Kidney (tissue), 22 donors: ENCODE measurements at places on chromosomes 3 and 15.

DNA sequence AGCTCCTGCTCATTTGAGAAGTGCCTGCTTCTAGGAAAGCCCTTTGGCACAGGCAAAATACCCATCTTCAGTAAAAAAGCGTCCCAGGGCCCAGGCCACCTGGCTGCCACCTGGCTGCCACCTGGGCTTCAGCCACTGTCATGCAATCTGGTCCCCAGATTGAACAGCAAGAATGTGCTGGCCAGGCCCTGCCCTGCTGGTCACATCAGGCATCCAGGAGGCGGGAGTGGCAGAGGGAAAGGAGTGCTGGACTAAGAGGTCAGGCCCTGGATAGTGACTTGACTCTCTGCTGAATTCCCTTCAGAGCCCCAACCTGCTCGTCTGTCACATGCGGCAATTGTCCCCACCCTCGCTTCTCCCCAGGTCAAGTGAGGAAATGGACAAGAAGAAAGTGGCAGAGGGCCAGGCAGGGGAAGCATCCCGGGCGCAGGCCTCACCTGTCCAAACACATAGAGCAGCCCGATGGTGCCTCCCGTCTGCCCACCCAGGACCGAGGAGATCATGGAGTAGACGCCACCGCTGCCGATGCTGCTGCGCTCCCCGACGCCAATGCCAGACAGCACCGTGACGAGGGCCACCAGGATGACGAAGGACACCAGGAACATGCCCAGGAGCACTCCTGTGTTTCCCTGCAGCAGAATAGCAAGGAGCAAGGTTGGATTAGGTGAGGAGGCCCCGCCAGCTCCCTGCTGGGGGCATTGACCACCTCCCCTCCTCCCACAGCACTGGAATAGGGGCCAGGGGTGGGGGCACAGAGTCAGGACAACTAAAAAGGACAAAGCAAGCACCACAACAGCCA, 25.5 kb downstream of the SLC12A8 start:
- DNase-seq, result no peak

DNA sequence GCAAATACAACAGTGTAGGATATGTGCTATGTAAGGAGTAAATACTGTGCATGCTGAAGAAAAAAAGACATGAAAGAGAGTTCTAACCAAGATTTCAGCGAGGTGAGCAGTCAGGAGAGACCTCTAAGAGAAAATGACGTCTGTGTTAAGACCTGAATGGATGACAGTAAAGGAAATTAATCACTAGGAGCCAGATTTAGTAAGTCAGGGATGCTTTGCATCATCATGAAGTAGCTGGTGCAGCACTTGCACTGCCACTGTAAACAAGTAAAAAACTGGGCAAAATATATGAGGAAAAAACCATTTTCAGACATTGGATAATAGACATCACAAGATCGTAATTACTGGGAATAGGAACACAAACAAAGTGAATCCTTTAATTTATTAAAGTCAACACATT, 32.6 kb downstream of the RTP4 start:
- DNase-seq, result no peak

DNA sequence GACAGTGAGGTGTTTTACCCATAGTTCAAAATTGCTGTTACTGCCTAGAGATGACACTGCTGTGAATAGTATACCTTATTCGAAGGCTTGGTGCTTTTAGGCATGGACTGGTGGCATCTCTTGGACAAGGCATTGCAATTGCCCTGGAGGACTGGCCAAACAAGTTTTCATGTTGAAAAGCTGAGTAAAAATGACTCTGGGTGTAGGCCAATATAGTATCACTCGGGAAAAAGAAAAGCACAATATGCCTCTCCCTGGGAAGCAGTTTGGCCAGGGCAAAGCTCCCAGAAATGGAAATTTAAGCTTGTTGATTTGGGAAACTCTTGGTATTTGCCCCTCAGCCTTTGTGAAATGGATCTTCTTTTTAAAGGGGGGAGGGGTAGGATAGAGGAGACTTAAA, 54.8 kb downstream of the ZNF609 start:
- no peak for DNase-seq

GRCh38 chr3:40593351-40593750, 68.6 kb downstream of the ZNF621 start:
- no peak for DNase-seq

GRCh38 chr3:126553284-126554084, 5.2 kb downstream of the C3orf22 start:
- no peak for DNase-seq

GRCh38 chr3:166837535-166837934, 542.6 kb downstream of the ZBBX start:
- DNase-seq, result no peak

DNA sequence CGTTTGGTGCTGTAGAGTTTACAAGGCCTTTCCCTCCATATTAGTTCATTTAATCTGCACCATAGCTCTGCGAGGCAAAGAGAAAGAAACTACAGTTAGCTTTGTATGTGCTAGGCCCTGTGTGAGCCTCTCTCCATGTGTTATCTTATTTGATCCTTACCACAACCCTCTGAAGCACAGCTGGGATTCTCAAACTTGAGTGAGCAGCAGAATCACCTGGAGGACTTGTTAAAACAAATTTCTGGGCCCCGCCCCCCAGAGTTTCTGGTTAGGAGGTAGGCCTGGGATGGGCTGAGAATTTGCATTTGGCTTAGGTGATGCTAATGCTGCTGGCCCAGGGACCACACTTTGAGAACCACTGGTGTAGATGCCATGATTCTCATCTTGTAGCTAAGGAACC, 12.3 kb downstream of the CA12 start:
- no peak for DNase-seq

GRCh38 chr15:62985768-62986167, 56.8 kb upstream of the TPM1 start:
- DNase-seq, result no peak

DNA sequence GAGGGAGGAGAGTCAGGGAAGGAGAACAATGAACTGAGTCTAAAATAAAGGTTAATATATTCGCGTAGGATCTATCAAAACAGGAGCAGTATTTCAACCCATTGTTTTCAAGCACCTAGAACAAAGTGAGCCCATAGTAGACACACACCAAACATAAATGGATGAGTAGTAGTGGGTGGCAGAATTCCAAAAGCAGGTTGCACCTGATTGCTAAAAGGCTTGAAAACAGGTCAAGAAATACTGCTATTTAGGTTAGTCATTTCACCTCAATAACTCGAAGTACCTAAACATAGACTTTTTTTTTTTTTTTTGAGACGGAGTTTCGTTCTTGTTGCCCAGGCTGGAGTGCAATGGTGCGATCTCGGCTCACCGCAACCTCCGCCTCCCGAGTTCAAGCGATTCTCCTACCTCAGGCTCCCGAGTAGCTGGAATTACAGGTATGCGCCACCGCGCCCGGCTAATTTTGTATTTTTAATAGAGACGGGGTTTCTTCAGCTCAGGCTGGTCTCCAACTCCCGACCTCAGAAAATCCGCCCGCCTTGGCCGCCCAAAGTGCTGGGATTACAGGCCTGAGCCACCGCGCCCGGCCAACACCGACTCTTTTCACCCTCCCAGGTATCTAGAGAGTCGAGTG, 855 bp upstream of the ABHD5 start:
- peak; percentile 29 for DNase-seq

DNA sequence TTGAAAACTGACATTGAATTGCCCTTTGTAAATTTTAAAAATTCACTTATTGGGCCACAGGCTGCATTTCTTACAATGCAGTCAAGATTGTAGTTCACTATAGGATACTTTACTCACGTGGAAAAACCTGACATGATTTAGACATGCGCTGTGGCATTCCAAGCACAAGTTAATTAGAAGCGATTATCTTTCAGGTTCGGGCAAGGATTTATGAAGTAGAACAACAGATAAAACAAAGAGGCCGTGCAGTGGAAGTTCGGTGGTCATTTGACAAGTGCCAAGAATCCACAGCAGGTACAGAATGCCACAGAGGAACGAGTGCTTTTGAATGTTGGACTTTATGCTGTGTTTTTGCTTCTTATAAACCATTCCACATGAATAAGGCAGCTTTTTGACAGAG, 37.8 kb downstream of the GPR171 start:
- peak; percentile 62 for DNase-seq

GRCh38 chr3:54215521-54215920, 93.2 kb downstream of the CACNA2D3 start:
- DNase-seq, result peak; percentile 22

GRCh38 chr15:26974120-26974780, 3.3 kb downstream of the GABRG3 start:
- no peak for DNase-seq

- DNase-seq, result no peak
Measured at GRCh38 chr15:70023064-70023768, 74.5 kb downstream of the TLE3 start.

GRCh38 chr3:193701953-193702635, 109.1 kb downstream of the OPA1 start:
- no peak for DNase-seq

- DNase-seq, result no peak
Measured at GRCh38 chr3:82229397-82229796, 468.0 kb upstream of the GBE1 start.

DNA sequence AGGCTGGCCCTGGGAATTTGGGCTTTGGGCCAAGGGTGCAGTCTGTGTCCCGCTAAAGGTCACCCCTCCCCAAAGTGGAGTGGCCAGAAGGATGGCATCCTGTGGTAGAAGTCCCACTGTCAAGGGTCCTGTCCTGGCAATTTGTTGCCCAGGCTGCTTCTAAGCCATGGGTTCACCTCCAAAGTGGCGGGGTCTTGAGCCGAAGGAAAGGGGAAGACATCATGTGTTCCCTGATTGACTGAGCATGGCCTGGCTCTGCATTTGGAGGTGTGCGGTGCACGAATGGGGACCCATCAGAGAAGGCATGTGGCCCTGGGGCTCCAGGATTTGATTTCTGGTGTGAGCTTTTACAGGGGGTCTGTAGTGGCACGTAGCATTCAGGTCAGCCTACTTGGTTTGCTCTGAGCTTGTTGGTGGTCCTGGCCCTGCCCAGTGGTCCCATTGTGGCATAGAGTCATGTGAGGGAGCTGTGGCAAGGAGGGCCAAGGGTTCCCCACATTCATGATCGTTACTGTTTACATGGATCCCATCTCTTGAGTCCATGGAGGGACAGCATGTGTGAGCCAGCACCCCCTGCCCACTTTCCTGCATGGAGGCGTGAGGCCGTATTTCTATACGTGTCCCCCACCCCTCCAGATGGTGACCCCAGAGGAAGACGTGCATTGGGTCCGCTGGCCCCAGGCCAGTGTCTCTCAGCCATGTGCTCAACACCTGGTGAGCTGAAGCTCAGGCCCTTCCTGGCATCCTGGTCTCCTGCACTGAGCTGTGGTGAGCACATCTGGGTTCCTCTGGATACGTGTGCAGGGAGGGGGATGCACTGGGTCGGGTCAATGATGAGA, 225.1 kb downstream of the SNRPN start:
- DNase-seq, result no peak

- no peak for DNase-seq
Measured at GRCh38 chr3:37075955-37076354, 82.6 kb downstream of the MLH1 start.

DNA sequence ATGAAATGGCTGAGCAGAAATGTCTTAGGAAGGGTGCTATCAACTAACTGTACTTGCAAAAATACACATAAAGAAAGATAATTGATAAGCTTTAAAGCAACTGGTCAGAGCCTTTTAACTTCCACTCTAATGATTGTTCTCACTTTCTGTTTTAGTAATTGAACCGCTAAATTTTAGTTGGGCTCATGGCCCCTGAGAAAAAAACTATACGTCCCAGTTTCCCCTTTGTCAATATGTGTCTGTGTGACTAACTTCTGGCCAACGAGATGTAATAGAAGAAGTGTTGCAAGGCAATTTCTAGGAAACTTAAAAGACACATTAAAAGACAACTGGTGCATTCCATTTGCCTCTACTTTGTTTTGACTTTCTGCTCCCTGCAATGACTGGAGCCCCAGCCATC, 223.9 kb downstream of the NR1D2 start:
- DNase-seq, result no peak

DNA sequence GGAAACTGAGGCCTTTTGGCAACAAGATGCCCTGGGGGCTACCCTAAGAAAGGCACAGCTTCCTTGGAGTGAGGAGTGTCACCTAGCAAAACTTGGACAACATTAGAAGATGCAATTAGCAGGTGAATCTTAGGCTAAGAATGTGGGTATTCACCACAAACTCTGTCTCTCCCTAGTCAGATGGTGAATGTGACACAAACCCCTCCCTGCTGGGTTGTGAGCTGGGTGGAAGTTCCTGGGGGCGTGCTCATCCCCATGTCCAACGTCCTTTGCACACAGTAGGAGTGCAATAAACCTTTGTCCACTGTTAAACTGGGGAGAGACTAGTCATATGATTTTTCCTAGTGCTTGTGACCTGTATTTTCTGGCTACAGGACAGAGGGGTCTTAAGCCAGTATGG, 67.1 kb upstream of the SH3GL3 start:
- DNase-seq, result no peak

GRCh38 chr15:67508407-67508806, 12.5 kb upstream of the C15orf61 start:
- no peak for DNase-seq

DNA sequence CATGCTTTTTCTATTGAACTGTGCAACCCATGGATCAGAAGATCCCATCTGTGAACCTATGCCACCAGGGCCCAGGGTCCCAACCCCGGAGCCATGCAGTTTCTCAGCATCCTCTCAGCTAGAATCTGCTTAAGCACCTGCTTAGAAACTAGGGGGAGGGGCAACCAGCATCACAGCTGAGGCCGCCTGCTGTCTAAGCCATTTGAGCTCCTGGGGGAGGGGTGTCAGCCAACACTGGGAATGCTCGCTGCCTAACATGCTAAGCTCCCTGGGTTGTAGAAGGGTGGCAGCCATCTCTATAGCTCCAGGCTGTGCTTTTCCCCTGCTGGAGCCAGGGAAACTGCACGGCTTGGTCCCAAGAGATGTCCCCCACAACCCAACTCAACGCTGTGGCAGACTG, 322.8 kb downstream of the EDEM1 start:
- DNase-seq, result no peak

GRCh38 chr3:72494626-72495025, 353.6 kb downstream of the SHQ1 start:
- no peak for DNase-seq

- no peak for DNase-seq
Measured at GRCh38 chr3:99471353-99472323, 166.8 kb upstream of the COL8A1 start.

DNA sequence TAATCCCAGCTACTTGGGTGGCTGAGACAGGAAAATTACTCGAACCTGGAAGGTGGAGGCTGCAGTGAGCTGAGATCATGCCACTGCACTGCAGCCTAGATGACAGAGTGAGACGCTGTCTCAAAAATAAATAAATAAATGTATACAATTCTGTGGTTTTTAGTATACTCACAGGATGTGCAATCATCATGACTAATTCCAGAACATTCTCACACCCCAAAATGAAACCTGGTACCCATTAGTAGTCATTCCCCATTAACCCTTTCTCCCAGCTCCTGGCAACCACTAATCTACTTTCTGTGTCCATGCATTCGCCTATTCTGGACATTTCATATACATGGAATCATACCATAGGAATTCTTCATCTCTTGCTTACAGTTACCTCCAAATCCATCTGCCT, 44.5 kb downstream of the LRRFIP2 start:
- no peak for DNase-seq

- DNase-seq, result no peak
Measured at GRCh38 chr3:64216274-64217147, 8.8 kb downstream of the PRICKLE2 start.

GRCh38 chr3:161770484-161771386, 274.1 kb downstream of the OTOL1 start:
- no peak for DNase-seq

- DNase-seq, result no peak
Measured at GRCh38 chr3:12644331-12644937, 19.5 kb downstream of the RAF1 start.
